ENCODE measurements at places on chromosomes 3 and 15.

DNA sequence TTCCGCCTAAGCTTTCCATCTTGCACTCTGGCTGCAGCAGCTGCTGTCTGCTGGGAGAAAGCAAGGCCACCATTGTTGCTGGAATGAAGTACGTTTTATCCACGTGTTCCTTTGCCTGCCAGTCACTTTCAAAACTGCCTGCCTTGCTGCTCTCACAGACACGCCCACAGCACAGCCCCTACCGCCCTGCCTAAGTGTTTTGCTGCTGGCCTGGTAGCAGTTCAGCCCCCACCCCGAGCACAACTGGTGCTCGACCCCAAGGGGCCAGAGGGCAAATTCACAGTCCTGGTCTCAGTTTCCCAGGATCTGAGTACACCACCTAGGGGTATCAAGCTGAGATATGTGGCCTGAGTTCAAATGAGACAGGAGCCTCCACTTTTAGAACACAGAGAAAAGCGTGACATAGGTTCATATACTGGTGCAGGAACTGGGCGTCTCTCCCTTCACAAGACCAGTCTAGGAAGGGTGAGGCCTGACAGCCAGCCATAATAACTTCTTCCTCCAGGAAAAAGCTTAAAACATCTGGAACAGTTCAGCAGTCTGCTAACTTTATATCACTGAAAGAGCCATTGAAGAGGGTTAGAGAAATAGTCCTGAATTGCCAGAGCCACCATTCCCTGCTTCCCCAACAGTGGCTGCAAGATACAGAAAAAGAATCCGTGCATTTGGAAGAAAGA is 1012.3 kb downstream of the ZPLD1 start:
- no peak for DNase-seq

DNA sequence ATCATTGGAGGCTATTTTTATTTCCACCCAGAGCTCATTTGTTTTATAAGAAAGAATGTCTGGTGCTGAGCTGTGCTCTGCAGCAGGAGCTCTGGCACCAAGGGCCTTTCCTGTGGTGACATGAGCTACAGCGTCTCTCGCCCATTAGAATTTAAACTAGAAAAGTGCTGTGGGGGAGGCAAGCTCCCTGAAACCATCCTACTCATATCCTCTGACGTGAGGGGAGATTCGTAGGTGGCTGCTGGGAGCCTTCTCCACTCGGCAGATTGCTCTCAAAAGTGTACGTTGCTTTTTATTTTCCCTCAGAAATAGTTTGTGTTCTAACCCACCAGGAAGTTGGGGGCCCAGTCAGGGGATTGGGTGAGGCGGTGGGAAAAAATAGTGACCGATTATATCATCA is 76.3 kb upstream of the ARHGEF3 start:
- no peak for DNase-seq

DNA sequence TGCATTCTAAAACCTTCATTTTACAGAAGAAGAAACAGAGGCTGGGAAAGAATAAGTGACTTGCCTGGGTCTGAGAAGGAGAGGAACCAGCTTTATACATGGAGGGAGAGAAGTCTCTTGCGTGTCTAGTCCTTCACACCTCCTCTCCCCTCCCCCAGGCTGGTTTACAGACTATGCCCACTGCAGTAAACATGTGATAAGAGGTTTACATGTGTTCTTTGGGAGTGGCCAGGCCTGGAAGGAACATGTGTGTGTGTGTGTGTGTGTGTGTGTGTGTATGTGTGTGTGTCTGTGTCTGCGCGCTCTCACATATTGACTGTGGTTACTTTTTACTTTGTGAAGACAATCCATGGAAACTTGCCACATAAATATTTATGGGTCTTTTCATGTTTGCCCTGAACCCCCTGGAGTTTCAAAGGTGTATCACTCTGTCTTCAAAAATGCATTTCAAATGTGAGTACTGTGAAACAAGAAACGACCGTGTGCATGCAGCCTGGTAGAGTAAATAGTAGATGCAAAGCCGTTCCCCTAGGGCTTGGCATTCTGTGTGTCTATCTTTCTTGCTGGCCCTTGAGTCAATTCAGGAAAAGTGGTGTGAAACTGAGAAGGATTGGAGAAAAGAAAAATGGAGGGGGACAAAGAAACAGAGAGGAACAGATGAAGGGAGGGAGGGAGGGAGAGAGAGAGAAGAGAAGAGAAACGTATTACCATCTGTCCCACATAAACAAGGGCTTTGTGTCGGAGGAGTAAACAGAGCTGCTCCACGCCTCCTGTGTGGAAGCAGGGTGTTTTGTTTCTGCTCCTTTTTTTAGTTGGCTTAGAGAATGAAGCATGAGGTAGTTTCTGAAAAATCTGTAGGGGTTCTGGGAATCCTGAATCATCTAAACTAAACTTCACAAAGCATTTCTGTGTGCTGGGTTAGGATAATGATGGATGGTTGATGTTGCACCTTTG is 51.7 kb downstream of the CLDN11 start:
- DNase-seq: peak; percentile 44

DNA sequence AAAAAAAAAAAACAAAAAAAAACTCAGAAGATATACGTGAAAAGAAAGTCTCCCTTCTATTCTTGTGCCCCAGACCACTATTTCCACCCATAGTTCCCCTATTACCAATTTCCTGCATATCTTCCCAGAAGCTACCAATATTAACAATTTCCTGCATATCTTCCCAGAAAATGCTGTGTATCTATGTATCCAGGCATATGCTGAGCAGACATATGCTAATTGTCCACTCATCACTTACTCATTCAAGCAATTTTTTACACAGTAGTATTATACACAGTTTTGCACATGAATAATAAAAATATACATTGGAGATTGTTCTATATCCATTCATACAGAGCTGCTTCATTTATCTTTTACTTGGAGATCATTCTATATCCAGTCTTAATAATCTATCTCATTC is 12.6 kb upstream of the SLMAP start:
- no peak for DNase-seq

GRCh38 chr3:182713743-182714517 is 79.4 kb upstream of the ATP11B start:
- no peak for DNase-seq

GRCh38 chr15:69403594-69403993 is 10.6 kb upstream of the KIF23 start:
- DNase-seq: no peak

GRCh38 chr3:190172751-190173150 is 52.1 kb upstream of the P3H2 start:
- no peak for DNase-seq

GRCh38 chr15:72175186-72176044 is 22.2 kb downstream of the GRAMD2A start:
- DNase-seq: no peak

DNA sequence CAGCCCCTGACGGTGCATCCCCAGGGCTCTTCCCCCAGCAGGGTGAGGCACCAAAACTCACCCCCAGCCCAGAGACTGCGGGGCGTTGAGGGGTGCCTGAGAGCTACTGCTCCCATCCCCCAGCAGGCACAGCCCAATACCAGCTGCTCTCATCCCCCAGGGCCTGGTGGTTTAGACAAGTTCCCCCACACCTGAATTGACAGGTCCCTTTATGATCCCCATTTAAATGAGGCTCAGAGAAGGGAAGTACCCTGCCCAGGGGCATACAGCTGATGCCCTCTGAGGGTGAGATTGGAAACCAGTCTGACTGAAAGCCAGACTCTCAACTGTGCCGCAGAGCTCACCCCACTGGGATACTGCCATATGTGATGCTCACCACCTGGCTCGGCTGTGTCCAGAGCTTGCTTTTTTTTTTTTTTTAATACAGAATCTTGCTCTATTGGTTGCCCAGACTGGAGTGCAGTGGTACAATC is 20.1 kb downstream of the DUSP7 start:
- DNase-seq: no peak

GRCh38 chr15:64753480-64754185 is 21.8 kb downstream of the RBPMS2 start:
- DNase-seq: no peak

DNA sequence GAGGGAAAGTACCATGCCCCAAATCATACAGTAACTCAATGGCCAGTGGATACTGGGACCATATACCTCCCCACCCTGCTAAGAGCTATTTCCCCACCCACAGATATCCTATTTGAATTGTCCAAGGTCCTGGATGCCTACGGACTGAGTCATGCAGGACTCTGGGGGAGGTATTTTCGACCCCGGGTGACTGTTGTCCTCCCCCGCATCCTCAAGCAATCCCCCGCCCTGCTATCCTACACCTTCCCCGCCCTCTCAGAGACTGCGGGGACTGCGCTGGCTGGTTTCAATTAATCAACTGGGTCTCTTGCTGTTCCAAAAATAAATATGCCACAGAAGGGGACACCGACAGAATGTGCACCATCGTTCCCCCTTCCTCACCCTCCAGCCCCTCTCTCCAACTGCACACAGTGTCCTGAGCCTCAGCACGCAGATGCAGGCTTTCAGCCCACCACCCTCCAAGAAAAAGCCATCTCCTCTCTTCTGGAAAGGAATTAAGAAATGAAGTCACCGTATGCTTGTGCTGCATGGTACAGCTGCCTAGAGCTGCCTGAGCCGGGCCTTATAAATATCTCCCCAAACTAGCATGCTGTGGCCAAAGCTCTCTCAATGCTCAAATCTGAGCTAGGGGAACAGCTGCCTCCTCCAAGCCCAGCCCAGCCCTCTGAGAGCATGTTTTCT is 8.1 kb downstream of the CAV3 start:
- no peak for DNase-seq

GRCh38 chr3:57877116-57877515 is 121.0 kb downstream of the SLMAP start:
- DNase-seq: no peak

DNA sequence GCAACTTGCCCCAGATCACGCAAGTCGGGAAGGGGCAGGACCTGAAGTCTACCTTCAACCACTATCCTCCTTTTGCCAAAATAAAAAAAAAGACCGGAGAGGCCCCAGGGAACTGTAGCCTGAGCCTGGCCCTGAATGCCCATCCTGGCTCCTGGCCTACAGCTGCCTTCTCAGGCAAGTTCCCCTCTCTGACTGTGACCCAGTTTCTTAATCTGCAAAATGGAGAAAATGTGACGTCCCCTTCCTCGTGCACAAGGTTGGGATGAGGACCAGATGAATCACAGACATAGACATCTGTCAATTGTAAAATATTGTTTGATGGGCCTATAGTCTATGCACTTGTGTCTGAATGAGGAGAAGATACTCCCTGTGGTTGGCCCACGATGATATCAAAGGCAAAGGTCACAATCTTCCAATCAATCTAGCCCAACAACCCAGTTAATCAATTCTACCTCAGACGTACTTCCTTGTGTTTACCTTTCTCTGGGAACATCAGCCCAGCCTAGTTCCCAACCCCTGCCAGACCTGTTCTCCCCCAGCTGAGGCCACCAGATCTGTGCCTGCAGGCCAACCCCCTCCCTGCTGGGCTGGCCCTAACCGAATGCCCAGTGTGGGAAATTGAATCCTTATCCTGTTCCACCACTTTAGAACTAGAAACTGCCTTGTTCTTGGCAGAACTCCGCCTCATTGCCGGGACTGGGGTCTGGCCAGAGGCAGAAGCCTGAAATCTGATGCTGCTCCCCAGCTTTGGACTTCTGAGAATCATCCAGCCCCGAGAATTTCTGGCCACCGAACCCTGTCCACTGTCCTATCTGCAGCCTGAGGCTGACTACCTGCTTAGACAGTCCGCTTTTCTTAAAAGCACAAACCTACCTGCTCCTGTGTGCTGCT is 101.8 kb upstream of the LIPC start:
- no peak for DNase-seq

- DNase-seq: no peak
Observed at GRCh38 chr3:140927279-140928069, 14.2 kb upstream of the SLC25A36 start.

DNA sequence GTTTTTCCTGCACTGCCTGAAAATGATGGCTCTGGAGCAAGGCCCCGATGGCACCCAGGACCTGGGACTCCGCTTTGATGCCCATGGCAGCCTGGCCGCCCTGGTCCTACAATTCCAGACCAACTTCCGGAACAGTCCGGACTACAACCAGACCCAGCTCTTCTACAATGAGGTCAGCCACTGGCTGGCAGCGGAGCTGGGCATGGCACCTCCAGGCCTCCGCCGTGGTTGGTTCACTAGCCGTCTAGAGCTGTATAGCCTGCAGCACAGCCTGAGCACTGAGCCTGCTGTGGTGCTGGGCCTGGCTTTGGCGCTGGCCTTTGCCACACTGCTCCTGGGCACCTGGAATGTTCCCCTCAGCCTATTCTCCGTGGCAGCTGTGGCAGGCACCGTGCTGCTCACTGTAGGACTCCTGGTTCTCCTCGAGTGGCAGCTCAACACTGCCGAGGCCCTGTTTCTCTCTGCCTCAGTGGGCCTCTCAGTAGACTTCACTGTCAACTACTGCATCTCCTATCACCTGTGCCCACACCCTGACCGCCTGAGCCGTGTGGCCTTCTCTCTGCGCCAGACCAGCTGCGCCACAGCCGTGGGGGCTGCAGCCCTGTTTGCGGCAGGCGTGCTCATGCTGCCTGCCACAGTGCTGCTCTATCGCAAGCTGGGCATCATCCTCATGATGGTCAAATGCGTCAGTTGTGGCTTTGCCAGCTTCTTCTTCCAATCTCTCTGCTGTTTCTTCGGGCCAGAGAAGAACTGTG is 10.9 kb downstream of the DISP2 start:
- no peak for DNase-seq

GRCh38 chr3:105285653-105286241 is 81.0 kb upstream of the ALCAM start:
- no peak for DNase-seq

- DNase-seq: no peak
Observed at GRCh38 chr3:141659821-141660613, 78.1 kb upstream of the RNF7 start.

DNA sequence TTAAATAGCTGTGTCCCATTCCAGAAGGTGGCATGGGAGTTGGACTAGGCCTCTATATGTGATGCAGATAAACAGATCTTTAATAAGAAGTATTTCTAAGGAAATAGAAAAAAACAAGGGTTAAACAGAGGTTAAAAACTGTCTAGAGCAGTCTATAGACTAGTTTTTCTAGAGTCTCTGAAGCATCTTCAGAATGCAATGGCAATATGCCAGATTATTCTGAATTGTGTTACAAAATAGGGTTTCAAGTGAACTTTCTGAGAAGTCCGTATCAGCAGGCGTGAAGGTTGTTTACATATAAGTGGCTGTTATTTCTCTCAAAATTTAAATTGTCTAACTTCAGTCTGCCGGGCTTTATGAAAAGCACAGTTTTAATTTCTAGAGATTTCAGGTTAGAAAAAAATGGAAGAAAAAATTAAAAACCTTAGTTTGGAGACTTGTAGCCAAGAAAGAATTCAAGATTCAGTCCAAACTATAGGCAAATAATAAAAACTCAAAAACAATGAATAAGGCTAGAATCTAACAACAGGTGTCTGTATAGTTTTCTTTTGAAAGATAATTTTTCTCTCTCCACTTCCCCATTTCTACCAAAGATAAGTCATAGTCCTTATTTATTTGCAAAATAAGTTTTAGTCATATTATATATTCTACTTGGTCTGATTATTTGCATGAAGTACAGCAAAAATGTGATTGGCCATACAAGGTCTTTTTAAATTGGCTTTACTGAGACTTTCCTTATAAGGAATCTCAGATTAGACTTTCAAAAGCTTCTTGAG is 55.2 kb downstream of the OSTN start:
- DNase-seq: no peak

GRCh38 chr15:96627031-96627568 is 296.6 kb downstream of the NR2F2 start:
- no peak for DNase-seq

Measured in nucleus accumbens (tissue), 56 donors.